Right cardiac atrium (tissue), 5 donors: ENCODE measurements at places on chromosomes 12 and 14. TPM values are rescaled to one million over a fixed set of nuclear protein-coding genes. Genes with fewer than 3 reads are reported as not detected.

The KRT82 gene
- not detected for total RNA-seq

The CLEC4E gene
- total RNA-seq, result 1.7 TPM

The INSM2 gene
- not detected for total RNA-seq

The DPY19L2 gene
- total RNA-seq, result 43.9 TPM

The STAT6 gene
- total RNA-seq, result 84.4 TPM

The NAA25 gene
- total RNA-seq, result 21.7 TPM

The KLHDC1 gene
- 10.4 TPM for total RNA-seq

The TMEM132C gene
- 6.7 TPM for total RNA-seq

The TMEM106C gene
- total RNA-seq, result 73.0 TPM

DNA sequence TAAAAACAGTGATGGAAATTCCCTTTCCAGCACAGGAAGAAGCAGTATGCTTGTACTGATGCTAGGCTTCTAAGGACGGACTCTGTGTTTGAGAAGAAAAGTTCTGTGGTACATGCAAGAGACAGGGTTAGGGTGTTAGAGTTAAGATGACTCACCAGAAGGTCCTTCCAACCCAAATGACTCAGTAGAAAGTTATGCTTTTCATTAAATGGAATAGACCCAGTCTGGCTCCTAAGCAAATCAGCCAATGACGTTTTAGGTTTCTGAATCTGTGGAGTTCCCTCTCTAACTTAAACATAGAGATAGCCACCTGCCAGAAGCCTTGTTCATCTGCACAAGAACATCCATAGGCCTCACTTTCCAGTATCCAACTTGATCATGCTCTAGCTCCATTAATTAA is 5.7 kb downstream of the PTHLH start:
- no peak for DNase-seq

GRCh38 chr14:60622210-60622916 is 26.9 kb downstream of the SIX1 start:
- no peak for DNase-seq

GRCh38 chr12:50542448-50542847 is 37.7 kb downstream of the DIP2B start:
- DNase-seq, result no peak

DNA sequence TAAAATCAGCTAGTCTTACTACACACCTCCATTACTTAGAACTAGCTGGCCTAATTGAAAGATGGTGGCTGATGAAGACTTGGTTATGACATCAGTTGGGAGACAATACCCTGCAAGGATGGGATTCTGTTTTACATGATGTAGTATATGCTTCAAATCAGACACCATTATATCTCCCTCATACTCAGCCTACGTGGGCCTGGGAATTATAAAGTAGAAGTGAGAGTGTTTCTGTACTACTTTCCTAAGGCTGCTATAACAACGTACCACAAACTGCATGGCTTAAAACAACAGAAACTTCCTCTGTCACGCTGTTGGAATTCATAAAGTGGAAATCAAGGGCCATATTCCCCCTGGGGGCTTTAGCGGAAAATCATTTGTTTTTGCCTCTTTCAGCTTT is 190.4 kb downstream of the PAH start:
- no peak for DNase-seq

- DNase-seq, result no peak
These were observed 135.3 kb upstream of the SOX5 start for GRCh38 chr12:24084800-24085199.

DNA sequence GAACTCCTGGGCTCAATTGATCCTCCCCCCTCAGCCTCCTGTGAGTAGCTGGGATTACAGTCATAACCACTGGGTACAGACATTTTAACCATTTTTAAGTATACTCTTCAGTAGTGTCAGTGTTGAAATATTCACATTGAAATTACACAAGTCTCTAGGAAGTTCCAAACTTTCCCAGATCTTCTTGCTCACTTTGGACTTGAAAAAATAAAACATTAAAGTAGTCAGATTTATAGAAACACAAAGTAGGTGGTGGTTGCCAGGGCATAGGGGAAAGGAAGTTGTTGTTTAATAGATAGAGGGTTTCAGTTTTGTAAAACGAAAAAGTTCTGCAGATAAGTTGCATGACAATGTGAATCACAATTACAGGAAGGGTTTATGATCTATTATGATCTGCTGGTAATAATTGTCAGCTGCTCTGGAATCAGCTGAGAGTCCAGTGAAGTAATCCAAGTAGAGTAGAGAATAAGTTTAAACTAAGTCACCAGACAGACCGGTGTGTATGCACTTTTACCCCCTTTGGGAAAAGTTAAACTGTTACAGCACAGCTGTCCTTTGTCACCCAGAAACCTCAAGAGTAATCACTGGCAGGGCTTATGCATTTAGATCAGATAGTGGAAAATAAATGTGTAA is 27.4 kb downstream of the PCNX1 start:
- no peak for DNase-seq

GRCh38 chr12:106137530-106138356 is 1.0 kb downstream of the NUAK1 start:
- no peak for DNase-seq

- DNase-seq, result no peak
These were observed 13.8 kb downstream of the BICD1 start for GRCh38 chr12:32120419-32120818.

DNA sequence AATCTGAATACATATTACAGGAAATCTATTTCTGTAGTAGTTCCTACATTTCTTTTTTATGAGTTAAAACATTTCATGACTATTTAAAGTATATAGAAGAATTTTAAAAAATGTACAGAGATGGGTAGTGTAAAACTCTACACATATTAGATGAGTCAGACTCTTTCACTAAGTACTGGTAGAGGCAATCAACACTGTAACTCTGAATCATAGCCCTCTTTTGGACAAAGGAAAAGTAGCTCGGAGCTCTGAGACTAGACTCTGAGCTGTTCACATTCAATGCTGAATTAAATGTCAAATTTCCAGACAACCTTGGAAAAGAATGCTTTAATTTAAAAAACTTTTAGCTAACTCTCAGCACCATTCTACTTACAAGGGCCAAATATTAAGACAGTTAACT is 3.4 kb downstream of the PTCSC3 start:
- no peak for DNase-seq

GRCh38 chr14:68391311-68392014 is 401.4 kb downstream of the ZFP36L1 start:
- no peak for DNase-seq

- no peak for DNase-seq
These were observed 27.6 kb upstream of the FOXN3 start for GRCh38 chr14:89444516-89445125.

GRCh38 chr12:52337054-52337453 is 15.9 kb upstream of the KRT83 start:
- DNase-seq, result no peak

GRCh38 chr12:91523831-91524230 is 341.2 kb upstream of the DCN start:
- DNase-seq, result no peak

- DNase-seq, result no peak
These were observed 92.5 kb downstream of the BBS10 start for GRCh38 chr12:76255692-76256091.

GRCh38 chr14:103686831-103687485 is 28.3 kb downstream of the XRCC3 start:
- DNase-seq, result no peak

DNA sequence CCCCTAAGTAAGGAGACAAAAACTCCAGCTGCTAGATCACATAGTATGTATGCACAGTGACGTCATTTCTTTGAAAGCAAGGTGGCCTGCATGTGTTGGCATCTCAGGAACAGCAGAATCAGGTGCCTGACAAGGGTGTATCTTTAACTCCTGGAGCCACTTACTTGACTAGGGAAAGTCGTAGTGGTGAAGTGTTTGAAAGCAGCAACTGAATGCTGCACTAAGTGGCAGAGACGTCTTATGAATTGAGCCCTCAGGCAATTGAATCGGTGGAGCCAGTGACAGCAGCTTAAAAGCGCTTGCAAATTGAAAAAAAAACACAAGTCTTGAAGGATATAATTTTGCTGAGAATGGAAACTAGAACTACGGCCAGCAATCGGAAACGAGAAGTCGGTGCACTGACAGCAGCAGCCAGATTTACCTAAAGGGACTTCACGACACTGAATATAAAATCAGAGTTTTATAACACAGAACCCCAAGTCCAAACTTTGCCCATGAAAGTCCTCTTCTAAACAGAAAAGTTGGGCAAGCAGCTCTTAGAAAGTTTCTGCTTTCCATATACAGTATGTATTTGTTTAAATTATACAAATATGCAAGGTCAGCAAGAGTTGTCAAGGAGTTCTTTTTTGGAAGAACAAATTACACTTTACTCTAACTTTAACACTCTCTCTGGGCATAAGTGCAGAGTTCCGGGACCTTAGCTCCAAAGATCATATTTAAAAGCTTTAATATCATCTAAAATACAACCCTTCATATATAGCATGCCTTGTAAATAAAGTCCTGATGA is 1.1 kb downstream of the IGF1 start:
- DNase-seq, result no peak

- DNase-seq, result peak; percentile 96
These were observed at the start of gene ACTN1 for GRCh38 chr14:68979021-68979721. TSS of gene ACTN1 (minus strand) at chr14:68979302. CDS start at chr14:68979056, 246 bp downstream.

DNA sequence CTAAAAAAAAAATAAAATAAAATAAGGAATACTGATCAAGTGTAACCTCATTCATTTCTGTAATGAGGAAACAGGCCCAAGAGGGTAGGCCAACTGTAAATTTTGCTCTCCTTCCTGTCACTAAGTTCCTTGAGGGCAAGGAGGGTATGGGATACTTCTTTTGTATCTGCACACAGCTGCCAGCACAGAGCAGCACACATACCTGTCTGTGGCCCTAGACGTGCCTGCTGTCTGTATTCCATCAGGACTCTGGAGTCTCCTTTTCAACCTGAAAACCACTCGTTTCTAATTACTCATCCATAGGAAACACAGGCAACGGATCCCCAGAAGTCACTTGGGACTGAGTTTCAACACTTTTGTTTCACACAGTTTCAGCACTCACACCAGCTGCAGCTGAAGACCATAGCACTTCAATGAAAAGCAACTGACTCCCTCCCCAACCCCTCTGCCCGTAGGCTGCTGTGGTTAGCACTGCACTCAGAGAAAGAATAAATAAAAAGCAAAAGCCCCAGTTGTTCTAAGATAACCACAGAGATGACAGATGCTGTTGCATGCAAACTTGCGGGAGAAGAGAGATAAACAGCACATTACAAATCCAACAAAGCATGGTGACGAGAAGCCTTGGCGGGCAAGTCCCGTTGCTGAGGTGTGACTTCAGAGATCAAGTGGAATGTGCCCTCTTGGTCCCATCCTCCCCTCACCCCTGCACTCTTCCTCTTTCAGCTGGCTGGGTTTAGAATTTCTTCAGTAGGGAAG is 24.9 kb downstream of the CRACR2A start:
- no peak for DNase-seq

DNA sequence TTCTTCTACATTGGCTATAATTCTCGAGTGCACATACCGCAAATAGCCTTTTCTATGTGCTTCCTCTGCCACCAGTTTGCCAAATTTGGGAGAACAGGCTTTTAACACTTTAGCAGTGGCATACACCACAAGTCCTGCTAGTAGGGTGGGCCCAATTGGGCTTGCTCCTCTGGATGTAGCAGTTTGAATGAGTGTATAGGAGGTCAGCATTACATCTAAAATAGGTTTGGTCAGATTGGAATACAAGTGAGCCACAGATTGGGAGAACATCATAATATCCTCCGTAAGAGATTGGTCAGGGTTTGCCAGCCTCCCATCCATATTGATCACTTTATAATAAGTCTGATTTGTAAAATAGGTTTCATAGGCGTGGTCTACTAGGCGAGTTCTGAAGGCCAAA is 902 bp downstream of the ABCD2 start:
- no peak for DNase-seq

- DNase-seq, result no peak
These were observed 52.6 kb upstream of the VPS33A start for GRCh38 chr12:122318607-122319605.

DNA sequence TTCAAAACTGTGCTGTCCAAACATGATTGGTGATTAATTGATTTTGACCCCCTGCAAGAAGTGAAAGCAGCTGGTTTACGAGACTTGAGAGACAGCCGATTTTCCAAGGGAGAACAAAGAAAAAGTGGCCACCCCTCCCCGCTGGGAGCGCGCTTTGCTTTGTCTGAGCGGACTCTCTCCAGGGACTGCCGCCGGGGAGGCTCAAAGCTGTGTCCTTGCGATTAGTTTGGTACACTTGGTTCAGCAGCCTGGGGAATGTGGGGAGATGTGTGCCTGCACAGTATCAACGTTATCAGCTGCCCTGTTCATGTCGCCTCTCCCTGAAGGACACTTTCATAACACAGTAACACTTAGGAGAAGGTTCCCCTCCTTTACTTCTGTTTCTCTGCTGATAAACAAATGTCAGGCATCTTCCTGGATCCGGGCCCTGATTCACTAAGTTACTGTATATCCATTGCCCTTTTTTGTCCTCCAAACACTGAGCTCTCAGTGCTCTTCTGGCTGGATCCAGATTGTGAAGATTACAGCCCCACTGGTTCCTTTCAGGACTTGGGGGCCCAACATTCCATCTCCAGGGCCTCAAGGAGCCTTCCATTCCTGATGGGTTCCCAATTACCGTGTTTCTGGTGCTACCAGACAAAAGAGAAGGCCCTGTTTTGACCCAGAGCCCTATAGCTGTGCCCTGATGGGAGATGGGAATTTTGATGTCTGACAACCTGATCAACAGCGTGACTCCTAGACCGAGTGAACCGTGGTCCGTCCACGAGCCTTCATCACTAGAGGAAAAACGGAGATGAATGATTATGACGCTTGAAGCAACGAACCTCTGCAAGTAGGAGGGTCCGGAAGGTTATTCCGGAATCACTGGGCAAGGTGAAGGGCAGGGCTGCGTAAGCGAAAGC is 31.7 kb upstream of the TUBA1C start:
- DNase-seq, result peak; percentile 87

DNA sequence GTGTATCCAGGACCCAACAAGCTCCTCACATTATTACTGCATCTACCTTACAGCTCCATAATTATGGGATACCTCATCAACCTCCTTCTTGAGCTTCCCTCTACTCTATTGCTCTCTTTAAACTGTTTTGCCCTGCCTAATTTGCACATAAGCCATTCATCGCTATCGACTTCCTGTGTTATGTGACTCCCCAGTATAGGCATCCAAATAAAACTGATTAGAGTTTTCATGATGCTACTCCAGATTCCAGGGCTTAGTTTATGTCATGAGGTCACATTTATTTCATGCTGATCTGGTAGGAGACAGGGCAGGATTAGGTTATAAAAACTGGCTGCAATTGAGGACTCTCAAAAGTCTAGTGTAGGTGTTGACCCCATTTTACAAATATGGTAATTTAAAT is 569.9 kb upstream of the MGAT4C start:
- no peak for DNase-seq

DNA sequence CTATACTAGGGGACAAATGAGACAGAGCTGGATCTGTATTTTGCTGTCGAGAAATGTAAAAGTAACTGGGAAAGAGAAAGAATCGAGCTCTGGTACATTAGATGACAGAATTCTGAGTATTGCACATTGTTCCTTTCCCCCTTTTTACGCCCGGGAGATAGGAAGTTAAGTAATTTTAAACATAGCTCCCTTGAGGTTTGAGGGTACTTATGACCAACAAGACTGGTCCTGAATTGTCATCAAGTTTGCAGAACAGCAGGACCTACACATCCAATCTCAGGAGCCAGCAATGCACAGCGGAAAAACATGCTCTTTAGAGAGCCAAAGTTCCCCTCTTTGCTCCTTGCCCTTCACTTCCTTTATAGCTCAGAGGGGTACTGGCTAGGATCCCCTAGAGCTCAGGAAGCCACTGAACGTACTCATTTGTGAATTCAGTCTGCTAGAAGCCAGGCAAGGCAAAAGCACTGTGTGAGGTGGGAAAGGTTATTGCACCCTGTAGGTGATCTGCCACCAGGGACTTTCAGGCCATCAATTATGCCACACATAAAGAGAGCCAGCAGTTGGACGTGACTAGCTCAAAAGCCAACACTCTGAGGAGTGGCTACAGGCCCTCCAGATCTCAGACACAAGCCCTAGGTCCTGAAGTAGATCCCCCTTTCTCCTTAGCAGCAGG is 333.8 kb downstream of the KCNH5 start:
- DNase-seq, result no peak
